Stimulated activated CD8-positive, alpha-beta memory T cell treated with anti-CD3 and anti-CD28 coated beads, Interleukin-4, amount 100 ng/mL, for 48 hours (primary cell): ENCODE measurements at places on chromosomes 16 and 17.

- DNase-seq, result peak; percentile 93
Measured at GRCh38 chr16:57576429-57576870, 34.0 kb downstream of the ADGRG5 start.

- DNase-seq, result no peak
Measured at GRCh38 chr16:57754354-57755060, 18.9 kb downstream of the KATNB1 start.

DNA sequence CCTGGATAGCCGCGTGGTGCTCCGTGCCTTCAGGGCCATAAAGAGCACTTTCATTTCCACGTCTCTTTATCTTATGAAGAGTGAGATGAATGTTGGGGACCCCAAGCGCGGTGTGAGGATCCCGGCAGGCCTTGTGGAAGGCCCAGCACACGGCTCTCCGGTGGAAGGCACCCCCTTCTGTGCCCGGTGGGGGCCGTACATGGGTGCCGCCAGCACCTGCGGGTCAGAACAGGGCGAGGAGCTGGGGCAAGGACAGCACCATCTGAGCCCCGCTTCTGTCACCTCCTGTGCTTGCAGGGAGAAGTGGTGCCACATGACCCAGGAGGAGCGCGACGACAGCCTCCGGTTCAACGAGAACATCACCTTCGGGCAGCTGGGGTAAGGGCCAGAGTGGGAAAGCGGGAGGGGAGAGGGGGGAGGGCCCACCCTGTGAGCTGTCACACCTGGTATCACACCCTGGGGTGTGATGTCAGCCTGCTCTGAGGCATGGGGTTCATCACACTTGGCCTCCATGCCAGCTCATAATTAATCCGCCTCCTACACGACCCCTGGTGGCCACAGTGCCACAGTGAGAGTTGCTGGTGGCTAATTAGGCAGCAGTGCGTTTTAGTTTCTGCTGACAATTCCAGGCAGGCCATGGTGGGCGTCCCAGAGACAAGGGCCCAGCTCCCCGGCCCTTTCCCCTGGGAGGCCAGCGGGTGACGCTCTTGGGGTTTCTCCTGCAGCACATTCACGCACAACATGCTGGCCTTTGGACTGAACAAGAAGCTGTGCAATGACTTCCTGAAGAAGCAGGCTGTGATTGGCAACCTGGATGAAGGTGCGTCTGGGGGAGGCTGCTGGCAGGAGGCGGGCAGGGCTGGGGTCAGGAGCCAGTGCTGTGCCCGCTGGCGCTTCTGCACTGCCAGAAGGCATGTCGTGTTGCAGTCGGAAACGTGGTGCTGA lies 25.7 kb downstream of the CIBAR2 start:
- peak; percentile 86 for DNase-seq

GRCh38 chr17:9729735-9730420 lies 61.5 kb downstream of the DHRS7C start:
- DNase-seq, result no peak

DNA sequence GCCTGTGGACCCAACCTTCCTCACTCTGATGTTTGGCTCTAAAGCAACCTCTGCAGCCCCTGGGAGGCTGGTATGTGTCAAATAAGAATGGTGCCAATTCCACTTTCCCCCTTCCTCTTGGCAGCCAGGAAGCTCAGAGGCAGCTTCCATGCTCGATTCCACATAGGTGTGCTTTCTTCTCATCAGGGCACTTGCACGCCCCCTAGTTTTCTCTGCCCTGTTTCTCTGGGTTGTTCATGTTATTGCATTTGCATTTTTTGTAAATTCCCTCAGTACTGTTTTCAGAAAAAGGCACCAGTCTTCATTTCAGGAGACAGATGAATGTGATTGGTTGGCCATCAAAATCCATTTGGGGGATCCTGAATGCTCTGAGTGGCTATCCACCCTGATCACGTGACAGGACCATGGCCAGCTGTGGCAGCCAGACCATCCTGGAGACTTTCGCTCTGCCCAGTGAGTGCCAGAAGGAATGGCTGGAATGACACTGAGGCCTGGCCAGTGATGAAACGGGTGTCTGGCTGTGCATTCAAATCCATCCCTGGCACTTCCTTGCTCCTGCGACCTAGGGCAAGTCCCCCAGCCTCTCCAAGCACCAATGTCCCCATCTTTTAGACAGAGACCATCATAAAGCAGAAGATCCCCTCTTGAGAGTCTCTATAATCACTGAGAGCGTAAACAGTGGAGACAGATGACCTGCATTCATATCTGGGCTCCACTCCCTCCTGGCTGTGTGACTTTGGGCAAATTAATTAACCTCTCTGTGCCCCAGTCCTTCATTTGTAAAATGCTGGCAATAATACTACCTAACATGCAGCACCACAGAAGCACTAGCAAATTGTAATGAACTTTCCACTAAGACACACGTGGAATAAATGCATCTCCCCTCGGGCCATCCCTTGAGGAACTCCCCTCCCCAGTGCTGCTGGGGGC lies 56.4 kb downstream of the CNGB1 start:
- no peak for DNase-seq

- peak; percentile 48 for DNase-seq
Measured at GRCh38 chr16:88809068-88809675, 2.6 kb downstream of the APRT start.

GRCh38 chr16:84141143-84141670 lies 3.8 kb downstream of the HSDL1 start:
- no peak for DNase-seq

DNA sequence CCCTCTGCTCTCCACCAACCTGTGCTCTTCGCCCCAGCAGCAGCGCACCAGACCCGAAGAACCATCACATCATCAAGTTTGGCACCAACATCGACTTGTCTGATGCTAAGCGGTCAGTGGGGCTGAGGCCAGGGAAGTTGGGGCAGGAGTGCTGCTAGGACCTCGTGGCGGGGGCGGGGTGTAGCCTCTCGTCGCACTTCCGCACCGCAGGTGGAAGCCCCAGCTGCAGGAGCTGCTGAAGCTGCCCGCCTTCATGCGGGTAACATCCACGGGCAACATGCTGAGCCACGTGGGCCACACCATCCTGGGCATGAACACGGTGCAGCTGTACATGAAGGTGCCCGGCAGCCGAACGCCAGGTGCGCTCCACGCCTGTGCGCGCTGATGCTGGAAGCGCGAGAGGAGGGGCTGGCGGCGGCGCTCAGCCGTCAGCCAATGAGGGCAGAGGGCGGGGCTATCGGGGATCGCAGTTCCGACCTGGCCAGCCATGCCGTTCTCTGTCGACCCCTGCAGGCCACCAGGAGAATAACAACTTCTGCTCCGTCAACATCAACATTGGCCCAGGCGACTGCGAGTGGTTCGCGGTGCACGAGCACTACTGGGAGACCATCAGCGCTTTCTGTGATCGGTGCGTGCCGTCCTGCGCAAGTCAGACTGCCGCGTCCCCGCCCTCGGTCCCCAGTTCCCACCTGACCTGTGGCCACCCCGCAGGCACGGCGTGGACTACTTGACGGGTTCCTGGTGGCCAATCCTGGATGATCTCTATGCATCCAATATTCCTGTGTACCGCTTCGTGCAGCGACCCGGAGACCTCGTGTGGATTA lies 3.2 kb upstream of the TMEM88 start:
- peak; percentile 95 for DNase-seq

GRCh38 chr16:29900888-29901606 lies 759 bp downstream of the ASPHD1 start:
- no peak for DNase-seq

- peak; percentile 73 for DNase-seq
Measured at GRCh38 chr17:47802341-47803022, 19.1 kb downstream of the OSBPL7 start.

DNA sequence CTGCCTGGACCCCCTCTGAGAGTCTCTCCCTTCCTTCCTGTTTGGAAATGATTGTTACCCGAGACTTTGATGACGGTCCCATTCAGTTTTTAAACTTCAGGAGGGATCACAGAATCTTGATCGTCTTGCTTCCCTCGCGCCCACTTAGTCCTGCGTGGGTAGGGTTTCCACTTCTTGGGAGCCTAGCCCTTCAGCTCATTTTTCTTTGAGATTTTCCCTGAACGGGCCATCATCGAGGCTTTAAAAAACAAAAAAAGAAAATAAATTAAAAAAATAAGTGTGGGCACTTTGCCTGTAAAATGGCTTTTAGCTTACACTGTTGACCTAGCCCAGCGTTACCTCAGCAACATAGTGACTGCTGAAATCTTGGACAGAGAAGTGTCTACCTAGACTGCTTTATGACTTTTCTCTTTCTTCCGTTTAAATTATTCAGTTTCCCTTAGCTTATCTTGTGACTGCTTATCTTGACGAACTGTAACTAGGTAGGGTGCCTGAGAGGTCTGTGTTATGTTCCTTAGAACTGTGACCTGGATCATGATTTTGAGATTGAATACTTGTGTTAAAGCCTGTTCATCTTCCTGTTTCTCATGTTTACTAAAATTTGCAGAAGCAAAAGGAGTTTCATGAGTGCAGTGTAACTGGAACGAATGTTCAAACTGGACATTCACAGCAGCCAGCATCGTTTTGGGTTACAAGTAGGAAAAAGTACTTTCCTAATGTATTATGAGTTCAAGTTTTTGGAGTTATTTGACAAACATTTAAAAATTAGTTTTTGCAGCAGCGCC lies 874 bp downstream of the WWP2 start:
- DNase-seq, result no peak

DNA sequence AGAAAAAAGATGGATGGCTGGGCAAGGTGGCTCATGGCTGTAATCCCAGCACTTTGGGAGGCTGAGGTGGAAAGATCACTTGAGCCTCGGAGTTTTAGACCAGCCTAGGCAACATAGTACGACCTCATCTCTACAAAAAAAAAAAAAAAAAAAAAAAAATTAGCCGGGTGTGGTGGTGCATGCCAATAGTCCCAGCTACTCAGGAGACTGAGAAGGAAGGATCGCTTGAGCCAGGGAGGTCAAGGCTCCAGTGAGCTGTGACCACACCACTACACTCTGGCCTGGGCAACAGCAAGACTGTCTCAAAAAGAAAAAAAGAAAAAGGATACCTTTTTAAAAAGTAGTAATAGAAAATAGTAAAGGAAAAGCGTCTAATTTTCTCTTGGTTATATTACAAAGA lies 20.7 kb downstream of the ZNF652 start:
- DNase-seq, result no peak

GRCh38 chr16:55981557-55981956 lies 106.4 kb upstream of the CES5A start:
- no peak for DNase-seq

- DNase-seq, result no peak
Measured at GRCh38 chr17:36185416-36185815, 9.0 kb upstream of the TBC1D3B start.

GRCh38 chr17:7380321-7380720 lies 568 bp upstream of the TNK1 start:
- no peak for DNase-seq

DNA sequence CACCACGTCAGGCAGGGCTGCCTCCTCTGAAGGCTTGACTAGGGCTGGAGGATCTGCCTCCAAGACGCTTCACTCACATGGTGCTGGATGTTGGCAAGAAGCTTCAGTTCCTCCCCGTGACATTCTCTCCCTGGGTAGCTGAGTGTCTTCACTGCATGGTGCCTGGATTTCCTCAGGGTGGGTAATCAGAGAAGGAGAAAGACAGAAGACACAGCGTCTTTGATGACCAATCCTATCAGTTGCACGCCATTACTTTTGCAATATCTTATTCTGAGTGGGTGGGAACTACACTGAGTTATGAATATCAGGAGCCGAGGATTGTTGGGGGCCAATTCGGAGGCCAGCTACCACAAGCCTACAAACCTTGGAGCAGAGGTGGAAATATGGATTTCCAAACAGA lies 139.7 kb downstream of the SHISA6 start:
- no peak for DNase-seq

- DNase-seq, result no peak
Measured at GRCh38 chr16:46962629-46963028, 10.8 kb downstream of the DNAJA2 start.

DNA sequence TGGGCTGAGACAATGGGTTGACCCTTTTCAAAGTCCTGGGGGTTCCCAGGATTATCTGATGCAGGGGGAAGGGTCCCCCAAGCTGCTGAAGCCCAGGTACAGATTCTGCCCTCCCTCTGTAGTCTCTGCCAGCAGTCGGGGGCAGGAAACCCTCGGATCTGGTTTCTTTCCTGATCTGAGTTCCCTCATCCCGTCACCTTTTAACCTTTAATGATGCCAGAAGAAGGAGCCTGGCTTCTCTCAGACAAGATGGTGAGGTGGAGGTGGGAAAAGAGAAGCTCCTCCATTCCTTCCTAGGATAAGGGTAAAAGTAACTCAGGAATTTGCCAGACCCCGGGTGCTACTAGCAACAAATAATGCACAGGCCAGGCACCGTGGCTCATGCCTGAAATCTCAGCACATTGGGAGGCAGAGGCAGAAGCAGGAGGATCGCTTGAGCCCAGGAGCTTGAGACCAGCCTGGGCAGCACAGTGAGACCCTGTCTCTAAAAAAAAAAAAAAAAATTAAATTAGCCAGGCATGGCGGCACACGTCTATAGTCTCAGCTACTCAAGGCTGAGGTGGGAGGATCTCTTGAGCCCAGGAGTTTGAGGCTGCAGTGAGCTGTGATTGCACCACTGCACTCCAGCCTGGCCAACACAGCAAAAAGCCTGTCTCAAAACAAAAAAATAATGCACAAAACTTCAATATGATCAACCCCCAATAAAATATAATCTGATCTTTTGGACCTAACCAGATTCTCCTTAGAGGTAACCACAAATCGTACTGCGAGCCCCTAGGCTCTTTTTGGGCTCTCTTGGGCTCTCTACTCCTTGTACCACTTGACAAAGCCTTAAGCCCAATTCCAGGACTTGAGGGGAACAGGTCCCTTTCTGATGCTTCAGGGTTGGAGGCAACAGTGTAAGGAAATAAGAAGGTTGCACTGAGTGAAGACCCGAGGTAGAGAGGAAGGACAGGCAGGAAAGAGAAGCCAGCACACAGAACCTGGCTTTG lies 5.7 kb downstream of the CDC42EP4 start:
- no peak for DNase-seq

GRCh38 chr17:16061631-16062030 lies 62.0 kb downstream of the TTC19 start:
- no peak for DNase-seq

DNA sequence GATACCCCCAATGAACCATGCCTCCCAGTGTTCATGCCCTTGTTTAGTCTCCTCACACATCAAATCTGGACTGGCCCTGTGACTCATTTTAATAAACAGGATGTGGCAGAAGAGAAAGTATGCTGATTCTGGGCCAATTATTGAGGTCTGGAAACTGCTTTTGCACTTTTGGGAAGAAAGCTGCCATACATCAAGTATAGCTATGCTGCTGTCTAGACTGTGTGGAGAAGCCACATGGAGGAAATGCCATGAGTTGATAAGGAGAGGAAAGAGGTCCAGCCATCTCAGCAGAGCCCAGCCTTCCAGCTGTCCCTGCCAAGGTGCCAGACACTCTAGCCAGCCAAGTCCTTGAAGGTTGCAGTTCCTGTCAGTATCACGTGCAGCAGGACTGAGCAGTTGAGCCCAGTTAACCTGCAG lies 16.7 kb downstream of the RPRML start:
- DNase-seq, result no peak

GRCh38 chr17:79039171-79039570 lies 15.2 kb downstream of the C1QTNF1 start:
- DNase-seq, result no peak
